Fibroblast of skin of left biceps (primary cell): ENCODE measurements at places on chromosomes 3 and 15.
A peak's percentile ranks its signal among the peaks of the same experiment; 100 is the strongest.

DNA sequence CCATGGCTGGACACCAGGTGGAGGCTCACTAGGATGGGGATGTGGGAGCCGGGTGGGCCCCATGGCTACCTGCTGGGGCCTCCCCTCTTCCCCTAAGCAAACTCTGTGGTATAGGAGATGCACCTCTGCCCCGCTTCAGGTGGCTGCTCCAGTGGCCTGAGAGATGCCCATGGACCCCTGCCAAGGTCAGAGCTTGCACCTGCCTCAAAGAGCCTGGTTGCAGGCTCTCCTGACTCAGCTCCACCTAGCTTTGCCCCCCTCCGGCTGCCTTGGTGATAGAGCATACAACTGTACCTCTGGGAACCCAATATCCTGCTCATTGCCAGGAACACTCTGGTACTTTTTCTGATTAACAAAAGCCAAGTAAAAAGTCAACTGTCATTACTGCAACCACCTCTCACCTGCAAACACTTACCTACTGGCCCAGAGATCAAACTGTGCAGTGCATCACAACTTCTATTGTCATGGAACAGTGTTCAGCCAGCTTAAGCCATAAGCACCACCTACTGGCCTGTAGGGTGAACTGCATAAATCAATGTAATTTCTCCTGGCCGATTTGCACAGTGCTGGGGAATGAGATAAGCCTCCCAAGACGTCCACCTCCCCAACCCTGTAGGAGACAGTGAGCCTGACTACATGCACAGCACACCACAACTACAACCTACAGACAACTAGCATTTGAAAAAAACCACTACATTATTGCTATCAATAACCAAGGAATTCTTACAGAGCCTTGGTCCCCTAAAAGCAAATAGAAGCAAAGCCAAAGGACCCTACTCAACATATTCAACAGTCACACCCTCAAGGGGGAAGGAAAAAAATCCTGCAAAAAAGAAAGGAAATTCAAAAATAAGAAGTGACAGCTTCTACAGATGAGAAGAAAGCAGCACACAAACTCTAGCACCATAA is 352.4 kb upstream of the ARHGEF26 start:
- DNase-seq = peak; percentile 18

DNA sequence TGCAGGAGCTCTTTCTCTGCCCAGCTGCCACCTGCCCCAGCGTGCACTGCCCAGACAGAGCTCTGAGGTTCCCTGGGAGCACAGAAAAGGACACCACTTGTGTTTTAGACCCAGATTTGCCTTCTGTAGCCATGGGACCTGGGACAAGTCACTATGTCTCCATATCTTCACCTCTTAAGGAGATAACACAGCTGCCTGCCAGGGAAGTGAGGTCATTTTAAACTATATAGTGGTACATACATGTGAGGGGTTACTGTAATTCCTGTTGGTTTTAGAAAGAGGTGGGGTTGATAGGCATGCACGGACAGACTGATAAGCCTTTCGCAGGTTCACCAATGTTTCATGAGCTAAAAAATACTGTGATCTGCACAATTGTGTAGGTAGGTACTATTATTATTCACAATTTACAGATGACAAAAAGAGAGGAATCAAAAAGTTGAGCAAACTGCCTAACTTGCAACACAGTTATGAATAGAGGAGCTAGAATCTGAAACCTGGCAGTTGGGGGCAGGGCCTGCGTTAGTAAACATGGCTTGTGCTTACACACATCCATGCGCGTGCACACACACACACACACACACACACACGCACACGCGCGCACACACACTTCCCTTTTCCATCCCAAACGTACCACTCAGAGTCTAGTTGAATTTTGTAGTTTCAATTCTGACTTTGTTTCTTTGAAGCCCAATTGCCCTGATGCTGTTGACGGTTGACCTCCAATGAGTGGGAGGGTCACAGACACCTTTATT is 193.6 kb downstream of the FAM43A start:
- DNase-seq = no peak

- DNase-seq = no peak
Measured at GRCh38 chr3:112637700-112638099, 3.2 kb downstream of the CCDC80 start.

DNA sequence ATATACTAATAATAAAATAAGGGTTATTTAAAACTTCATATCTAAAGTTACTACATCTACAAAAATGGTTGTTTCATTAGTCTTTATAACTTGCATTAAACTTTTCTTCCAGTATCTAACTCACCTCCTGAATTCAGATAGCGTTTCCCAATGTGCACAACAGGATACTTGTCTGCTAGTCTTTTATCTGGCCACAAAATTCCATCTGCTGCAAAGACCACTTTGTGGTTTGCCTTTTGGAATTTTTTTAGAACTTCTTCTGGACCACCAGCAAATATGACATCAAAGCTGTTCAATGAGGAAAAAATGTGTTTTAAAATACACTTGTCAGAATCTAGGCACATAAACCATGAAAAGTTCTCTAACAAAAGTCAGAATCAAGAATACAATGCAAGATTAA is 50.8 kb downstream of the PLOD2 start:
- DNase-seq = no peak

- DNase-seq = no peak
Measured at GRCh38 chr3:30756218-30756617, 138.2 kb downstream of the GADL1 start.

DNA sequence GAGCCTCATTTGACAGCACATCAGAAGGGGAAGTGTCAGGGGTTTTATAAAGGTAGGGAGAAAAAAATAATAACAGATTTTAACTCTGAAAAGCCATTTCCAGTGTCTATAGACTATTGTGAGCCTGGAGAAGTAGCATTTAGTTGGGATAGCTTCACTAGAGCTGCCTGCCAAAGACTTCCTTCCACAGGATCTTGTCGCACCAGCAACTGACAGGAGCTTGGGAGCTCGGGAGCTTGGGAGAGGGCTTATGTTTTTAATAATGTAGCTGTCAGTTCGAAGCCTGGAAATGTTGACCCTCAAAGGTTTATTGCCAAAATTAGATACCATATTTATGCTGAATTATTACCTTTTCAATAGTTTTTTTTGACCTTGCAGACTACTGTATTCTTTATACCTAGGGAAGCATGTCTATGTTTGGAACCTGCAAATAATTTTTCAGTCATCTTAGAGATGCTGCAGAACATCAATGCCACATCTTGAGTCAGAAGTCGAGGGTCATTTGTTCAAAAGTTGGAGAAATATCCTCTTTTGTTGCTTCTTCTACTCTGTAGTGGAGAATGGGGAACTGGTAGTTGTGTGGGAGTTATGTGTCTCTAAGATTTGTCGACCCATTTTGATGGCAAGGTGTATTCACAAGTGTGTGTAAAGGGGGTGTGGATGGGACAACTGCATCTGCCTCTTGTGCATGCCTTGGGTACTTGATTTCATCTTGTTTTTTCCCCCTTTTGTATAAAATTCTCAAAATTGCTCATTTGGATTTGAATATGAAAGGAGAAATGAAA is 41.7 kb downstream of the ARPP21 start:
- no peak for DNase-seq

GRCh38 chr15:100693451-100693850 is 91.1 kb downstream of the ASB7 start:
- no peak for DNase-seq

DNA sequence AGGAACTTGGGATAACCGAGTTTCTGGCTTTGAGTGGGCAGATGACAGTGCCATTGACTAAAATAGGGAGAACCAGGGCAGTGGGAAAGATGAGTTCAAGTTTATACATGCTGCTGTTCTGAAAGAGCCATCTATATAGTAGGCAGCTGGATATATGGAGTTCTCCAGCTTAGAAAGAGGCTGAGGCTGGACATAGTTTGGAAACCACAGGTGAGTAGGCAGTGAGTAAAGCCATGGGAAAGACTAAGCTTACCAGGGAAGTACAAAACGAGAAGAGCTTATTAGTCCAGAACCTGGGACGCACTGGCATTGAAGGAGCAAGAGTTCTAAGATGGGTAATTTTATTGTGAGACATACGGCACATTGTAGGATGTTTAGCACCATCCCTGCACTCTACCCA is 54.2 kb downstream of the MSL2 start:
- no peak for DNase-seq

DNA sequence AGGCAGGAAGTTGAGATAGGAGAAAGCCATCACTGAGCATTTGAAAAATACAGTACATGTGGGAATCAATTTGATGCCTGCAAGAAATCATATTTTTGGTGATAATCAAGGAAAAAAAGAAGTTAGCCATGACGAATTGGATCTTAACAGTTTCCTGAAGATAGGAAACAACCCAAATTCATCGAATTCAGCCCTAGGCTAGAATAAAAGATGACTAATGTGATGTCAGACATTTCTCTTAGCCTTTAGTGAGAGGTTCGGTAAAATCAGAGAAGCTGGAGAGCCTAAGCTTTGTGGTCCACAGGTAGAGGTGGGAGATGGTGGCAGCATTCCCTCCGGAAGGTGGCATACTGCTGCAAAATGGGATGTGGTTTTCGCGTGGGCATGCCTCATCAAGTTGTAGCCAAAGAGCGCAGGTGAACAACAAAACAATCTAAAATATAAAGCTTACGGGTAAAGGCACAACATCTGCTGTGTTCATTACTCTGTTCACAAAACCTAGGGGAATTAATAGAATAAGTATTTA is 144.1 kb upstream of the ALCAM start:
- DNase-seq = no peak

GRCh38 chr3:186108106-186108940 is 566 bp downstream of the ETV5 start:
- no peak for DNase-seq

DNA sequence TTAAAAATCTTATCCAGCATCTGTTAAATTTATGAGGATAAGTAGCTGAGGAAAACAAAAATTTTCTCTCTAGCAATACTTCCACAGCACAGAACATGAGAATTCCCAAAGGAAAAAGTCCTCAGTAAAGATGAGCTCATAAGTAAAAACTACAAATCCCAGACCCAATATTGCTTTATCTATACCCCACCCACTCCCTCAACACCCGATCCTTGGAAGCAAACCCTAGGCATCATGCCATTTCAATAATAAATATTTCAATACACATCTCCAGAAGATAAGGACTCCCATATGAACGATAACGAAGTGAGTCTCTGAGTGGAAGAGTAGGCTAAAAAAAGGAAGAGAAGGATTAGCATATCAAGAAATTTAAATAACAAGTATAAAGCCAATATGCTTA is 8.3 kb upstream of the PRR20G start:
- no peak for DNase-seq

GRCh38 chr15:35671197-35671596 is 125.2 kb upstream of the DPH6 start:
- no peak for DNase-seq

DNA sequence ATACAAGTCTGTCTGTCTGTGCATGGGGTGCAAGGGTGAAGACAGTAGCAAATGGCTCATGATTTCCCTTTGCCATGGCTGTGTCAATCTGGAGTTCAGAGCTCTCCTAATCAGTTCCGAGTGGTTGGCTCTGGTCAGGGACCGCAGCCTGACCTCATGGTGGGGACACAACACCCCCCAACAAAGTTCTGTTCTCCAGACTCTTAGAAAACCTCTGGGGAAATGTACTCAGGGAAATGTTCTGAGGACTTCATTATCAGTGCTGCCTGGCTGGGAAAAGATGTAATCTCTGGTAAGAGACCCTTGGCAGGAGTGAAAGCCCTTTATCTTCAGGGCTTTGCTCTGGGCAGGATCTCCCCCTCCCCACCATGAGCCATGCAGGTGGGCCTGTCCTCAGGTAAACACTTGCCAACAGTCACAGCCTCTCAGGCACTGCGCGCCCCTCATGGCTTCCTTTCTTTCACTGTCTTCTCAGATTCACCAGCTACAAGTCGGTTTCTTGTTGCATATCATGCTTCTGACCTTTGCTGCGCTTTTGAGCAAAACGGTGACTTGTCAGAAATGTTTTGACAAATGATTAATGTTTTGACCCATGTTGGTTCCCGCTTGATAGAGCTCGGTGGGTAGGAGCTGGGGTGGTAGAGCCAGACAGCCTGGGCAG is 95.5 kb downstream of the ST6GAL1 start:
- DNase-seq = no peak

DNA sequence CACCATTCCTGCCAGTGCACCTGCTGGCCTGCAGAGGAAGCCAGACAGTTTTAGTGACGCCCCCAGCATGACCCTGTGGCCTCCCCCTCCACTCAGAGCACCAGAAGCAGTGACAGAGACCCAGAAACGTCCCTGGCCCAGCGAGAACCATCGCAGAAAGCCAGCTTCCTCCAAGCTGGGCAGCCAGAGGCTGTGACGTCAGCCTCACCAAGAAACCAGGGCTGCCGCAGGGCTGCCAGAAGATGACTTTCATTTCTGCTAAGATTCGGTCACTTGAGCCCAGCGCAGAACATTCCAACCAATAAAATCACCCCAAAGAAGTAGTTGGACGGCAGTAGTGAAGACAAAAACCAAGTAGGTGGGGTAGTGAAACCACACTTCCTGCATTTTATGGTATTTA is 29.6 kb upstream of the RPL32 start:
- no peak for DNase-seq

GRCh38 chr3:31311559-31311958 is 221.2 kb upstream of the STT3B start:
- no peak for DNase-seq

- no peak for DNase-seq
Measured at GRCh38 chr3:177333533-177334520, 136.5 kb upstream of the TBL1XR1 start.

GRCh38 chr3:195249057-195249770 is 21.7 kb downstream of the XXYLT1 start:
- no peak for DNase-seq

DNA sequence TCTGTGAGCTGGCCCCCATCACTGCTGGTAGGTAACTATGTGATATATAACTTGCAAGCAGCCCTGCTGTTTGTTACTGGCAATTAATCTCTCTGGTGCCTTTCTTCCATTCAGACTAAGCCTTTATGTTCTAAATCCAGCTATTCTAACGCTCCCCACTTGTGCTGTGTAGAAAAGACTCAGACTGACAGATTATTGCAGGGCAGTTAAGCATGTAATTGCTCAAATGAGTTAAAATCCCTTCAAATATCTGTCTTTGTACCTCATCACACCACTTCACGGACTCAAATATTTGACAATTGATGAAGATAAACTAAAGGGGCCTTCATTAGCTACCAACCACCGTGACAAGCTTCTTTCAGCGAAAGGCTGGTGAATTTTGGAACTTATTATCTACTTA is 416.2 kb downstream of the NR2F2 start:
- no peak for DNase-seq

GRCh38 chr3:114392831-114393230 is 99.0 kb downstream of the TIGIT start:
- DNase-seq = no peak
